Right lung (tissue), 10 donors: ENCODE measurements at places on chromosomes 1 and 21. TPM values are rescaled to one million over a fixed set of nuclear protein-coding genes. Genes with fewer than 3 reads are reported as not detected.

Gene DNAH14
- polyA plus RNA-seq = 20.1 TPM

Gene MSH4
- 0.58 TPM for polyA plus RNA-seq

Gene SDE2
- polyA plus RNA-seq = 19.5 TPM

Gene C2CD4D
- polyA plus RNA-seq = 0.35 TPM

Gene KRTAP11-1
- polyA plus RNA-seq = not detected

DNA sequence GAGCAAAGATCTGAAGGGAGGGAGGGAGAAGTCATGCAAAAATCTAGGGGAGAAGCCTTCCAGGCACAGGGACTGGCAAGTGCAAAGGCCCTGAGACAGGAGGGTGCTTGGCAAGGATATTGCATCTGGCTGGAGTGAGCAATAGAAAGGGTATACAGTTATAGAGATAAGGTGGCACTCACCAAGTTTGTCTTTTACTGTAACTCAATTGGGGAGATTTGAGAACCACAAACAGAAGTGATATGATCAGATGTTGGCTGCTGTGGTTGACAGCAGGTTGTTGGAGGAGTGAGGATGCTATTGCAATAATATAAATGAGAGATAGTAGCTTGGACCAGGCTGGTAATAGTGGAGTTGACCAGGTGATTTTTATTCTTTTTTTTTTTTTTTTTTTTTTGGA, 25.6 kb downstream of the MCOLN3 start:
- DNase-seq = no peak

- no peak for DNase-seq
Measured at GRCh38 chr1:224435318-224435763, 744 bp upstream of the WDR26 start.

DNA sequence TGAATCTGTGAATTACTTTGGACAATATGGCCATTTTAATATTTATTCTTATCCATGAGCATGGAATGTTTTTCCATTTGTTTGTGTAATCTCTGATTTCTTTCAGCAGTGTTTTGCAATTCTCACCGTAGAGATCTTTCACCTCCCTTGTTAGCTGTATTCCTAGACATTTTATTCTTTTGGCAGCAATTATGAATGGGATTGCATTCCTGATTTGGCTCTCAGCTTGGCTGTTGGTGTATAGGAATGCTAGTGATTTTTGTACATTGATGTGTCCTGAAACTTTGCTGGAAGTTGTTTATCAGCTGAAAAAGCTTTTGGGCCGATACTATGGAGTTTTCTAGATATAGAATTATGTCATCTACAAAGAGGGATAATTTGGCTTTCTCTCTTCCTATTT, 44.2 kb upstream of the NEGR1 start:
- DNase-seq = no peak

DNA sequence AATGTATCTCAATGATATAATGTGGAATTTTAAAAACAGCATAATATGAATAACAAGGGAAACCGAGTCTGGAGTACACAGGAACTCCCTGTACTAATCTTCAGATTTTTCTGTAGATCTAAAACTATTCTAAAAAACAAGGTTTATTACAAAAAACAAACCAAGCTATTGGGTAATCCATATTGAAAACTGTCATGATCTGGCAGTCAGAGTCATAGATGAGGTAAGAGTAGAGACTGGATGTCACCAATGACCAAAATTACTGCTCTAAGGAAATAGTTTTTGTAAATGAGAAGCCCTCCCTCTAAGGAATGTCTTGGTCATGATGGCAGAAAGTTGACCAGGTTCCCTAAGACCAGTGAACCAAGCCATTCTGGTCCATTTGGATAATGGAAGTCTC, 2.4 kb upstream of the SPOCD1 start:
- DNase-seq = no peak

DNA sequence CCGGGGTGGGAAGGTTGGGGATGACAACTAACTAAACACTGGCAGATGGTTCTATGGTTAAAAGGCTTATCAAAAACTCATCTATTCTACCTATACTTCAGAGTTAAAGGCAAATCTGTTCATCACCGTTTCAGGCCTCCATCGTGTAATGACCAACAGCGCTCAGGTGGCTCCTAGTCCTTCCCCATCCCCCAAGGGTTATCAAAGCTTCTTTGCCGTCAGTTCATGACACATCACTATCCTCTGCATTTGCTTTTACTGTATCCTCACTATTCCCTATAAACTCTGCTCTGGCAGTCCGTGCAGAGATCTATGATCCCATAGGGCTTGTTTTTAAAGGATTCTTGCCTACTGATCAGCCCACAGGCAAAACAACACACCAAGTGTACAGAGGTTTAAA, 8.2 kb downstream of the HMGN1 start:
- no peak for DNase-seq

DNA sequence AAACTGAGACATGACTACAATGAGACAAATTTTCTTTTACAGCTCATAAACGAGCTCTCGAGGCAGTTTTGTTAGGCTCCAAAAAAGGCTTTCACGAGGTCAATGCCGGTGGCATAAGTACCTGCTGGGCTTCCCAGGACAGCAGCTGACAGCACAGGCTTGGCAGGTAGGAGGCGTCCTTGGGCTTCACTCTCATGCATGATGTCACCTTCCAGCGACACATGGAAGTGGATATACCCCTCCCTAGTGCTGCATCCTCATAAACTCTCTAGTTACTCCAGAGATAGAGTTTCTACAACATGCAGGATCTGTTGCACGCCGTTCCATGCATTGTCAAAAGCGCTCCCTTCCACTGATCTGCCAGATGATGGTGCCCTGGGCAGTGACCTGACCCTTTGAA, 112.5 kb upstream of the PAXBP1 start:
- no peak for DNase-seq

DNA sequence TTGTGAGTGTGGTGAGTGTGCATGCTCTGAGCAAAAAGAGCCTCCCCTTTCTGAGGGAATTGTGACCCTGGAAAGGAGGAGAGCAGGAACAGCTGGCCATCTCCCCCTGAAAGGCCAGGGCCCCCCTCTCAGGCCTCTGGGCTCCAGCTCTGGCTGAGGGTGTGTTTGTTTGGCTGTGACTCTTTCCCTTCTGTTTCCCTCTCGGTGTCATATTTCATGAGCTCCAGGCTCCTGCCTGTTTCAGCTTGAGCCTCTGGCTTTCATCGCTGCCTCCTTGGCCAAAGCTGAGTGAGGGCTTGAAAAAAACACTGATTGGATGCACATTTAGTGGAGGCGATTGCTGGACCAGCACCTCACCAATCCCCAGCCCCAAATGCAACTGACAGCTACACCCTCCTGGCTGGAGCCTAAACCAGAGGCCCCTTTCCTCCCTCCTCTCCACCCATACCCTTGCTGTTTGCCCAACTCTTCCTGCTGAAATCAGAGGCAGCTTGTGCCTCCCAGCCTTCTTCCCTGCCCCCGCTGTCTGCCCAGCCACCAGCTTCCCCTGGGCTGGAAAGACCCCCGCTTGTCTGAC, 64.1 kb downstream of the DDR2 start:
- peak; percentile 90 for DNase-seq

DNA sequence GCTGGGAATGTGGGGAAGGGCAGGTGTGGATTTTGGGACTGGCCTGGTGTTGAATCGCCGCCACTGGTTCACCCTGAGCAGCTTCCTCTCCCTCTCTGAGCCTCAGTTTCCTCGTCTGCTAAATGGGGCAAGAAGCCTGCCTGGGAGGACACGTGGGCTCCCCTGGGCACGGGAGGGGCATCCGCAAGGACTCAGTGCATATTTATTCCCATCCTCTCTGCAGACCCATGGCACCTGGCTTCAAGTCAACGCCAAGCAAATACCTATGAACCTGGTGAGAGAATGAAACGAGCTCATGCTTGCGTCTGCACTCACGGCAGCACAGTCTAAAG, 234.4 kb downstream of the PTPRU start:
- DNase-seq = no peak

GRCh38 chr1:182146286-182146685, 84.8 kb upstream of the ZNF648 start:
- no peak for DNase-seq

DNA sequence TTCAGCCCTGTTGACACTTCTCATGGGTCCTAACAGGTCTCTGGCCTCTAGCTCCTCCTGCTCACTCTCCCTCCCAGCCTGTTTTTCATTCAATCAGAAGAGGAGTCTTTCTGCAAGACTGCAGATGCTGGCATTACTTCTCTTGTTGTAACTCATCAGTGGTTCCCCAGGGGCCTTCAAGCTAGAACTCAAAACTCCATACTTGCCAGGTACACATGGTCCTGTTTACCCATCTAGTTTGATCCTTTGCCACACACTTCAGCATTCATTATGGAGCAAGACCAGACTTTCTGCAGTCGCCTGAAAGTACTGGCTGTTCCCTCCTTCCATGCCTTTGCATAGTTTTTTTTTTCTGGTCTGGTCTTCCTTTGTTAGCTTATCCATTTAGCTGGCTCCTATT, 47.9 kb downstream of the SERBP1 start:
- DNase-seq = no peak

- no peak for DNase-seq
Measured at GRCh38 chr1:22166439-22166838, 23.5 kb upstream of the WNT4 start.

- no peak for DNase-seq
Measured at GRCh38 chr21:35079181-35079580, 30.1 kb upstream of the RUNX1 start.

DNA sequence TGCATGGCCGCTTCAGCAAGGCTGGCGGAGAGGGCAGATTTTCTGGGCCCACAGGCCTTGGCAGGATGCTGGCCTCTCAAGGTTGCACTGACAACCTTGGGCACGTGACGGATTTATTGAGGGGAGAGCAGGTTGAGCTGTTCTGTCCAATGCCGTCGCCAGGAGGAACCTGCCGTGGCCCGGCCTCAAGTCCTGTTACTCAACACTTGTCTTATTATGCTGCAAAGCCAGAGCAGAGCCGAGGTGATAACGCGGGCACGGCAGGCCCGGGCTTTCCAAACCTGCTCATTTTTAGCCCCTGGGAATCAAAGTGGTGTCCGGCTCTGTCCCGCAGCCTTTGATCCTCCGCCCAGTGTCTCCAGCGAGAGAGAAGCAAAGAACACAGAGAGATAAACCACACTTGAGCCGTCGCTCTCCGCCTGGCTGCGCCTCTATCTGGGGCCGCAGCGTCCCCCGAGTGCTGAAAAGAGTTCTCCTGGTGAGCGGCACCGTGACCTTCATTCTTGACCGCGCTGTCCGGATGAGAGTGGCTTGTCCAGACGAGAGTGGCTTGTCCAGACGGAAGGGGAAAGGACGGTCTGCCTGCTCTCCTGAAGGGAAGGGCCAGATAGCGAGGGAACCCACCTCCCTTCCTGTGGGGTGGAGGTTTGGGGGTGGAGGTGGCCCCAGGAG, 162.3 kb upstream of the ARHGEF16 start:
- DNase-seq = no peak

DNA sequence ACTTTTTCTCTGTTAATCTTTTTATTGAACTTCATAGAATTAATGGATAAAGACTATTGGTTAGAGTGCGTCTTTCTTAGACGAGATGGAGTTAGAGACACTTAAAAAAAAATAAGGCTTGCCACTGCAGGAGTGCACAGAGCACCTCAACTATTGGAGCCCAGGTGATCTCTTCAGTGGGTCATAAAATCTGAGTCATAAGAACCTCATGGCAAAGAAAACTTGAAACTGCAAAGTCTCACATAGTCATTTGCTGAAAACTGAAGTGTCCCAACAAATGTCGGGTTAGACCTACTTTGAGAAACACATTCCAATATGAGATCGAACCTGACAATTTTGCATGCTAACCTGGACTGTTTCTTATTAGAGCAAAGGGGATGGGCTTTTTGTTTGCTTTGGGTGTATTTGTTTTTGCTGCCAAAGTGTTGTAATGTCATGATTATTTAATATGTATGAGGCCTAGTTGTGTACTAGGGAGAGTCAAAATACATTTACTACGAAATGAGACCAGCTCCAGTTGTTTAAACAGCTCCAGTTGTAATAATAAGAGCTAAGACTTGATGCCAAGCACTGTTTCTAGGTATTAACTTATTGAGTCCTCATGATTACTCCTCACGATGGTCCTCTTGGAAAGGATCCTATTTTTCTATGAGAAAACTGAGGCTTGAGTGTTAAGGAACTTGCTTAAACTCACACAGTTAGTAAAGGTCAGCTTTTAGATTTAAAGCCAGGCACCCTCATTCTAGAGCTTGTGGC, 65.1 kb downstream of the DDR2 start:
- no peak for DNase-seq

- DNase-seq = no peak
Measured at GRCh38 chr1:93730621-93731020, 49.0 kb upstream of the BCAR3 start.

GRCh38 chr21:46552274-46552673, 52.6 kb downstream of the S100B start:
- DNase-seq = no peak

DNA sequence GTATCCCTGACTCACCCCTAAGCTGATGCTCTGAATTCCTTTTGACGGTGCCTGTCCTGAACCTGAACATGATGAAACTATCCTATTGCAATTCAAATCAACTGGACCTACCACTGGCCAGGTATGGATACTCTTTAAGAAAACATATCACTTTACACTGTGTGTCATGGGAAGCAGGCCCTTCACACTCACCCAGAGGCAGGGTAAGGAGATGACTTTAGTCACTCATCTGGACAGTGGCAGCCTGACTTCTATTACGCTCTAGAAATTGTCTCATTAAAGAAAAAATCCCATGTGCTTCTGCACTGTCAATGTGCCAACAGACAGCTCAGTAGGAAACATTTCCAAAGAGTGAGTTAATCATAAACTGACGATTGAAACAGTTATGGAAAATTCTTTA, 94.3 kb downstream of the VAV3 start:
- DNase-seq = no peak
